ENCODE measurements at places on chromosomes 7 and 10.

- no peak for DNase-seq
These were observed 32.3 kb downstream of the FAM107B start for GRCh38 chr10:14742382-14742781.

- DNase-seq, result no peak
These were observed 26.3 kb downstream of the CRCP start for GRCh38 chr7:66140924-66141323.

- no peak for DNase-seq
These were observed 274.6 kb downstream of the ELFN1 start for GRCh38 chr7:1944619-1945210.

DNA sequence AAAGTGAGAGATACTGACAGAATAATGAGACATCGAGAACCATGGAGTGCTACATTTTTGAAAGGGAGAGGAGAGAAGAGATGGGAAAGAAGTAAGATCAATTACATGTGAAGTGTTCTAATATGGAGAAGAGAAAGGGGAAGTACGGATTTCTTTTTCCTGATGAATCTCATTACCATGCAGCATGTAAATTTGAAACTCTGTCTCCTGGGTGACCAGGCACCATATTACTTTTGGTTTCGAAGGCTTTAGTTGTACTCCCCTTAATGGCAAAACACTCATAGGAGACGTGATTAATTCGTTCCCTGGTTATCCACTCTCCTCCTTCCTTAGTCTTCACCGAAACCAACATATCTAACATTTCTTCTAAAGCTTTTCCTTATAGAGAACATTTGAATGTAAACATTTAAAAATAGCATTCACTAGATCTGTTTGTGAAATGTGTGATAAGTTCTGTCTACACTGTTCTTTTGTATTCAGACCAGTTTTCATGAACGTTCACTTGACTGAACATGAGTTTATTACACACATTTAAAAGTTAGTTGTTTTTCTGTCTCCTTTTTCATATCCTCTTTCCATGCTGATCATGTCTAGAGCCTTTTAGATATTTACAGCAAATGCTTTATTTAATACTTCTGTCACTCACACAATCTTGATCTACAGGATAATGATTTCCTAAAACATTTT lies 80.2 kb upstream of the MSRB2 start:
- DNase-seq, result no peak

DNA sequence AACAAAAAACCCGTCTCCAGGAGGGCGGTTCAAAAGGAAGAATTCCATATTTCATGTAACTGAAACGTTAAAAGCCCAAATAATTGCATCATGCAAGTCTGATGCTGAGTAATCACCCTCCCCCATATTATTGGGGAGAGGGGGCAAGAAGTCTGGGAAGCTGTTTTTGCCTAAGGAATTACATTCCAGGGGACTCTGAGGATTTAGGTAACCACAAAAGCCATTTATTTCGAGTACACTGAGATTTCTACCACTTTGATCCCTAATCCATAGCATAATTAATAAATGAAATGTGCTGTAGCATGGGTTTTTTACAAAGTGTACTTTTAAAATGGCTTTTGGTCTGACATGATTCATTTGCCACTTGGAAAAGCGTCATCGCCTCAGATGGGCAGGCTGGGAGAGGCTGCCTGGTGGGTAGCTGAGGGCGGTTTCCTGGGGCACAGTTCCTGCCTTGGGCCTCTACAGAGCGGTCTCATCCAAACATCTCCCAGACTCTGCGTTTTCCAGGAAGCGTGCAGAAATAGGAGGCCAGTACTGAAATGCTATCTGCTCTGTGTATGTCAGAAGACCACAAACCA lies 106.5 kb downstream of the TCF7L2 start:
- DNase-seq, result peak; percentile 93

DNA sequence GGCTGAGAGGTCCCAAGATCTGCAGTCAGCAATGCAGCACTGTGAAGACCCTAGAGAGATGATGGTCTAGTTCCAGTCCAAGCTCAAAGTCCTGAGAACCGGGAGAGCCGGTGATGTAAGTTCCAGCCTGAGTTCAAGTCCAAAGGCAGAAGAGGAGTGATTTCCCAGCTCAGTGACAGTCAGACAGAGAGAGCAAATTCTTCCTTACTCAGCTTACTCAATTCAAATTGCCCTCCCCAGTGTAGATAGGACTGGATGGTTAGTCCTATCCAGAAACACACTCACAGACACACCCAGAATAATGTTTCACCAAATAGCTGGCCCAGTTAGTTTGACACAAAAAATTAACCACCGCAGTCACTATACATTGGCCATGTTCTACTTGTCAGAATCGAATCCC lies 185.5 kb upstream of the MYO3A start:
- no peak for DNase-seq

- DNase-seq, result peak; percentile 22
These were observed 703 bp upstream of the HILPDA start for GRCh38 chr7:128454808-128455542.

GRCh38 chr10:61883371-61884025 lies 18.0 kb upstream of the ARID5B start:
- no peak for DNase-seq

Data from fibroblast of skin of left biceps (primary cell).